ENCODE measurements at places on chromosomes 1 and 21.

GRCh38 chr1:25503551-25504426 is 39.6 kb upstream of the LDLRAP1 start:
- peak; percentile 39 for DNase-seq

DNA sequence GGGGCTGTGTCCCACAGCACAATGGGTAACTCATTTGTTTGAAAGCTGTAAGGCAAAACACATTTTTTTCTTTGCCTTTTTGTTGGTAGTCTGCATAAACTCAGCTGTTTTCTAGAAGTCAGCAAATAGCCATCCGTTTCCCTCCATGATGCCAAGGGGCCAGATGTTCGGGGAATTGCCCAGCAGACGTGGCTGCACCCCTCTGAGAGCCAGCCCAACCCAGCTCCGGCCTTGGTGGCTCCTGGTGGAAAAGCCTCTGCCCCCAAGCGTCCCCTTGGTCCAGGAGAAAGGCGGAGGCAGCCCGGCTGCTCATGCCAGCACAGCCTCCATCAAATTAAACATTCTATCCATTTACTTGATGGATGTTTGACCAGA is 58.4 kb upstream of the ADARB1 start:
- DNase-seq: no peak

DNA sequence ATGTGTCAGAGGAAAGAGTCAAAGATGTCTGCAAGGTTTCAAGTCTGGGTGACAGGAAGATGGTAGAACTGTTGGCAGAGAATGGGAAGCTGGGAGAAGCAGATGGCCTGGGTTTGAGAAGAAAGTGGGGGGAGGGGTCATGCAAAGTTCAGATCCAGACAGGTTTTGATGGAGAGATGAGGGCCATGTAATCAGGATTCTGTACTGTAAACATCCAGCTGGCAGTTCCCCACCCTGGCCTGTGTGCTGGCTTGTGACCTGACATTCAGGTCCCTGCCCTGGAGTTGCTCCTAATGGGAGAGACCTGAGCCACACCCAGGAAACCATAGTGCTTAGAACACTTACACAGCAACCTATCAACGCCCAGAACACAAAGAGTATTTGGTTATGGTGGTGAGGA is 15.6 kb upstream of the ETV3 start:
- DNase-seq: no peak

GRCh38 chr1:178536844-178537371 is 24.0 kb downstream of the TEX35 start:
- no peak for DNase-seq

DNA sequence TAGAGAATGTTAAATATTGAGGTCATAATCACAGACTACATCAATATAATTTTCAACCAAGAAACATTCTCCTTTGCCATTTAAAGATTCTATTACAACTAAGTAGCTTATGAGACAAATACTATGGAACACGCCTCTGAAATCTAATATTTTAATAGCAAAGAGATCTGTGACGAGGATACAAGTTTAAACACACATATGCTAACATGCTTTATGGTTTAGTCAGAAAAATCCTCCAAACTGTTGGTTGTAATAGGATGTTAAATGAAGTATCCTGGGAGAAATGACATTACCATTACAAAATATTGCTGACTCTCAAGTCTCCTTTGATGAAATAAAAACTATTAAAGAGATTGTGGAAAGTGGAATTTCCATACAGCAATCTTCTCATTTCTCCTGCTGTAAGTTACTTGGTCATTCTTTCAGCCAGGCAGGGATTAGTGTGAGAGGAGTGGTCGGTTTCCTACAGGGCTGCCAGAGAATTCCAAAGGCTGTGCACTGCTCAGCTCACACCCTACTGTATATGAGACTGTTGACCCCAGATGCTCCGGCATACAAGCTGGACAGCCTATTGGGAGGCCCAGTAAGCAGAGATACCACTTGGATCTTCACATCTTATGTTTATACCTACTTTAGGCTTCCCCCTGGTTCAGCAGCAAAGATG is 26.6 kb downstream of the SCYL3 start:
- no peak for DNase-seq

DNA sequence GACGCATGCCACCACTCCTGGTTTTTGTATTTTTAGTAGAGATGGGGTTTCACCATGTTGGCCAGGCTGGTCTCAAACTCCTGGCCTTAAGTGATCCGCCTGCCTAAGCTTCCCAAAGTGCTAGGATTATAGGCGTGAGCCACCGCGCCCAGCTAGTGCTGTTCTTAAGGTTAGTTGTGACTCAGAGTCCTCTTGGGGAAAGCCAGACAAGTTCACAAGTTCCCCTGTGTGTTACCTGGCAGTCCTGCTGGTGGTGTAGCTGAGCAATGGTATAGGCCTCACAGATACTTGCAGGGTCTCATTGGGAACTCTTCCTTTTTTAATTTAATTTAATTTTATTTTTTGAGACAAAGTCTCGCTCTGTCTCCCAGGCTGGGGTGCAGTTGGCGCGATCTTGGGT is 10.6 kb downstream of the CFAP126 start:
- DNase-seq: no peak

DNA sequence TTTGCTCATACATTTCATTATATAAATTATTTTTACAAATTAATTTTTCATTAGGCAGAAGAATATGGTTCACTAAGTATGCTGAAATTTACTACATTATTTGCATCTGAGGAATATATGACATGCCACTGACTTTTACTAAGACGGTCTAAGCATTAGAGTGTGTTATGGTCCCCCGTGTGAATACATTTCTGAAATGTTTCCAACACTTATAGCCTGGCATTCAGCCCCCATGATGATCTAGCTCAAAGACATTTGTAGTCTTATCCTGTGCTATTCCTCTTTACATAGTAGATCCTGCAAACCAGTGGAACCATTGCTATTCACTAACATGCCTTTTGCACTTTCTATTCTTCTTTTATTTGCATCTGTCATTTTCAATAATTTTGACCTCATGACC is 1878.0 kb downstream of the MRPL39 start:
- DNase-seq: no peak

DNA sequence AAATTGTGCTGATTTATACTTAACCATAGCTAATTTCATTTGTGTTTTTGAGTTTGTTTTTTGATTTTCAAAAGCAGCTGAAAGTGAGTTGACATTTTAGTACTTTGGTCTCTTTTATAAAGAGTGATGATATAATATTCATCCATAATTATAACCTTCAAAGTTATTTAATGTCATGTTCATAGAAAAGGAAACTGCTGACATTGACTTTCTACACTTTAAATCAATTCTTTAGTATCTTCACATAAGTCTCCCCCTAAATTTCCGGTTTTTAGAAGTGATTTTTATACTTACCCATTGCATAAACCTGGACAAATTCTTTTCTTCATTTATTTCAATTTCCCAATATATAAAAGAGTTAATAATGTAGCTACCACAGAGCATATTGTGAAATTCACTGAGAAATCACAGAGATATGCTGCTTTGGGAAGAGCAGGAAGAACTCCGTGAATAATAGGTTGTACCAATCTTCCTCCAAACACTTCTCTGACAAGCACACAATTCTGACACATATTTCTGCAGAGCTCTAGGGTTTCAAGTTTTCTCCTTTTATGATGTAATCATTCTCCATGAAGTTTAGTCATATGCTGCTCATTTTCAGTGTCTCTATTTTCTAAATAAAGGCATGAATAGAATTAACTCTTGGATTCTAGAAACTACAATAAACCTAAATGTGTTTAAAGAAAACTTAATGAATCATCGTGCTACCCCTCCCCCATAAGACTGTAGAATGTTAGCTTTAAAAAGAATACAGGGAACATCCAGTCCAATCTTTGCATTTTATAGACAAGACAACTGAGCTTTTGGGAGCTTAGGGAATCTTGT is 25.6 kb upstream of the CDC42BPA start:
- DNase-seq: no peak

DNA sequence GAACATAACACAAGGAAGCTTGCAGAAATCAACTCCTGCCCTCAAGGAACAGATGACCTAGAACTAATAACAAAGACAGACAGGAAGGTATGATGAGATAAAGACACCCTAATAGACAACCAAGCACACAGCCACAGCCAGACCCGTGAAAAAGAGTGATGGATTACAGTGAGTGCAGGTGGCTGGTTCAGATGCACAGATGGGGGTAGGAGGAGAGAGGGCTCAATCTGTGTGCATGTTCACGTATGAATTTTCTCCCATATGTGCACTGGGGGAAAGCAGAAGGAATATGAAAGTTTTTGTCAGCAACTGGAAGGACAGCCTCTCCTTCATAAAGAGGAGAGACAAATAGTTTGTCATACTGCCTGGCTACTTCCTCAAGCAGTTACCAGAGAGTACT is 367.1 kb downstream of the PBX1 start:
- DNase-seq: no peak

- no peak for DNase-seq
Measured at GRCh38 chr1:67647036-67647798, 37.8 kb upstream of the GADD45A start.

DNA sequence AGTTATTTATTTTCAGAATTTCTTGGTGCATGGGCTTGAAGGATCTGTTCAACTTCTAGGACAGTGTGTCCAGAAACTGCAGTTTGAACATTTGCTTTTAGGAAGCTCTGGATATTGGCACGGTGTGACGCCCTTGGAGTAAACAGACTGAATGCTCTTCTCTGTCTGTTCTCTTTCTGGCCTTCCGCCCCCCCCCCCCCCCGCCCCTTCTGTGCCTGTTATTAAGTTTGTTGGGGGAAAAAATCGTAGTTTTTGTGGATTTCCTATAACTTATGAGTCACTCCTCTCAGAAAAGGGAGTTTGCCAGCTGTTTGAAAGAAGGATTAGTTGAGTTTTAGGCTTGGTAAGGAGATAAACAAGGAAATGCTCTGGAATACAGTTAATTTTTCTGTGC is 1.2 kb downstream of the KCTD3 start:
- DNase-seq: no peak

- DNase-seq: no peak
Measured at GRCh38 chr1:230636575-230637148, 5.6 kb upstream of the COG2 start.

GRCh38 chr1:17903386-17903785 is 148.3 kb downstream of the ACTL8 start:
- DNase-seq: no peak

DNA sequence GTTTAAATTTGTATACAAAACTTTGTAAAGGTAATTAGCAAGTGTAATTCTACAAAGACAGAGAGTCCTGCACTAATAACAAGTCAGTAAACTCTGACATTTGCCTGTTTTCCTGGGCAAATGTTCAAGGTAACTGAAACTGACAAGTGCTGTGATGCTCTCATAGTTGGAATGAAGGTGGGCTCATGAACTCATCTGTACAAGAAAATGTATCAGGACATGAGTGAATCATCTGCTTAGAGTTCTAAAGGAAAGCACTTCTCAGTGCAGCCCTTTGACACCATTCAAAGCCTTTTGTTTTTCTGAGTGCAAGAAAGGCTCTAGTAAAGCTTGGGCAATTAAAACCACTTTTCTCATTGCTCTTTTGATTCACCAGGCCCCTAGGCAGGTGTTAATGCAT is 91.5 kb downstream of the UROD start:
- DNase-seq: no peak

DNA sequence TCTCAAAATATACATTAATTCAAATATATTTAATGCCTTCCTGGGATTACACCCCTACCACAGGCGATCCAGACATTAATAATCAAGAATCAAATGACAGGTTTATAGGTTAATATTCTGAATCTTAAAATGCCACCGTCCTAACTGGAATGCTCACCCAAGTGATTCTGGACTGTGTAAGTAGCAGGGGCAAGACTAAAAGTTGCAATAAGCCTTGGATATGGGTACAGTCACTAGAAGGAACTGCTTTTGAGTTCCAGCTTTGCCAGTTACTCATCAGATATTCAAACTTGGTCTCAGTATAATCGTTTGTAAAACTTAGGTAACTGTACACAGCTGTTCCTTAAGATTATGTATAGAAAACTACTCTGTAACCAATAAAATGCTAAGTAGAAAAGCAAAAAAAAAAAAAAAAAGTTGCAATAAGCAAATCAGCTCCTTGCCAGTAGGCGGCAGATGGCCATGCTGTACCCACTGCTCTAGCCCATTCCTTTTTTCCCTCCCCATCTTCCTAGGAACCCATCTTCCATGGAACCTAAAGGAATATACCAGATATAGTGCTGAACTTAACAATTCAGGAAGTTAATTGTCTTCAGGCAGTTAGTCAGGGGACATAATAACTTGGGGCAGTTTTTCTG is 10.5 kb downstream of the RO60 start:
- no peak for DNase-seq

- DNase-seq: peak; percentile 7
Measured at GRCh38 chr1:228366062-228366865, 40.4 kb downstream of the TRIM11 start.

DNA sequence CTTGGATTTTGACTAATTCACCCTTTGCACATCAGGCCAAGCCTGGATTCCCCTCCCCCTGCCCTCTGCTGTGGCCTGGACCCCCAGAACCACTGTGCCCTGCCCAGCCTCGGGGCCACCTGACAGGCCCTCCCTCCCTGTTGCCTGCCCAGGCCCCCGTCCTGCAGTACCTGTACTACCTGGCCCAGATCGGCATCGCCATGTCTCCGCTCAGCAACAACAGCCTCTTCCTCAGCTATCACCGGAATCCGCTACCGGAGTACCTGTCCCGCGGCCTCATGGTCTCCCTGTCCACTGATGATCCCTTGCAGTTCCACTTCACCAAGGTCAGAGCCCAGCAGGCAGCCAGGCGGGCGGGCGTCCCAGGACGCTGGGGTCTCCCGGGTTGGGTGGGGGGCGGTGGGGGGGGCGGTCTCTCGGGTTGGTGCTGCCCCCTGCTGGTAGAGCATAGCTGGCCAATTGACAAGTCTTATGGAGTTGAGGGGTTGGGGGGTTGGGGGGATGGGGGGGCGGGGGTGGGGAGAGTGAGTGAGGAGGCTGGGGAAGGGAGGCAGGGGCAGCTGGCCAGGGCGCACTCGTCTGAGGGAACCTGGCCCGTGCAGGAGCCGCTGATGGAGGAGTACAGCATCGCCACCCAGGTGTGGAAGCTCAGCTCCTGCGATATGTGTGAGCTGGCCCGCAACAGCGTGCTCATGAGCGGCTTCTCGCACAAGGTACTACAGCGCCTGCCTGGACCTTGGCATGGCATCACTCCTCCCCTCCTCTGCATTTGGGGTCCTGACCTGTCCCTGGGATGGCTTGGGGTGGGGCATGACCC is 10.7 kb downstream of the AMPD2 start:
- no peak for DNase-seq

GRCh38 chr1:23589585-23589986 is 30.3 kb upstream of the ID3 start:
- DNase-seq: no peak

- no peak for DNase-seq
Measured at GRCh38 chr1:44673675-44674112, 587 bp downstream of the TMEM53 start.
